Thoracic aorta (tissue), 2 donors: ENCODE measurements at places on chromosomes 5 and 9. TPM values are rescaled to one million over a fixed set of nuclear protein-coding genes. Genes with fewer than 3 reads are reported as not detected.
A peak's percentile ranks its signal among the peaks of the same experiment; 100 is the strongest.

Gene ADAMTS6
- 4.9 TPM for total RNA-seq

Gene XRCC4
- 7.8 TPM for total RNA-seq

Gene F12
- total RNA-seq = not detected

Gene OBP2B
- not detected for total RNA-seq

Gene FAM114A2
- total RNA-seq = 43.6 TPM

Gene INSL4
- not detected for total RNA-seq

Gene IL33
- total RNA-seq = 160 TPM

Gene FSTL4
- total RNA-seq = not detected

Gene CATSPER3
- not detected for total RNA-seq

DNA sequence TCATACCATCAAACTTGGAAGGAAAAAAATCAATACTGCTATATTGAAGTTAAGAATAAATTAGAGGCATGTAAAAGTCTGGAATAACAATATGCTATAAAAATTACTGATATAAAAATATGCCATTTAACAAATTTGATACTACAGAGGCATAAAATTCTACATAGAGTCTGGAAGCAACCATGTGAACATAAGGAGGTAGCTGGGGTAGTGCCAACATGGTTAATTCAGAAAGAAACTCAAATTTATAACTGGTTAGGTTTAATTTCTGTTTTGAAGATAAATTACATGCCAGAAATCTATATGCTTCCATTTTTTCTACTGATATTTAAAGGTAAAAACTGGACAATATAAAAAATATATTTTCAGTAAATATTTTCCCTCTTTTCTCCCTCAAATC lies 103.1 kb upstream of the NR4A3 start:
- no peak for DNase-seq

DNA sequence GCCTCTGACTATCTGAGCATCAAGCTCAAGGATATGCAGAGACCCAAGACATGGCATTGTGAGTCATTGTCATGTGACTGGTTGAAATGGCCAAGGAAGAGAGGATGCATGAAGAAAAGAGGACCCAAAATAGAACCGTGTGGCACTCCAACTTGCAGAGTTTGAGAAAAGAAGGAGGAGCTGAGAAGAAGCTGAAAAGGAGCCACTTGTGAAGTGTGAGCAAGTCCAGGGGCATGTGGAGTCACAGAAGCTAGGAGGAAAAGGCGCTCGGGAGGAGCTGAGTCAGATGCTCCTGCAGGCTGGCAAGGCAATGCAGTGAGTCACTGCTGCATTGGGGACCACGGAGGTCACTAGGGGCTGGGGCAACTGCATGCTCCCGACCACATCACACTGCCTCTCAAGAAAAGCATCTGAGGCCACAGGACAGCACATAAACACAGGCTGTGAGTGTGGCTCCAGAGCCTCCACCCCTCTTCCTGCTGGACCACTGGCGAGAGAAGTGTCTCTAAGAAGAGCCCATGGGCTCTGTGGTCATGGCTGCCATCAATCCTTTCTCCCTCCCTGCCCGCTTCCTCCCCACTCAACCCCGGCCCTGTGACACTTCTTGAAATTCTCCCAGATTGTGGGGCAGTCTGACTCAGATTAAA lies 197.6 kb downstream of the DRD1 start:
- DNase-seq = peak; percentile 49

DNA sequence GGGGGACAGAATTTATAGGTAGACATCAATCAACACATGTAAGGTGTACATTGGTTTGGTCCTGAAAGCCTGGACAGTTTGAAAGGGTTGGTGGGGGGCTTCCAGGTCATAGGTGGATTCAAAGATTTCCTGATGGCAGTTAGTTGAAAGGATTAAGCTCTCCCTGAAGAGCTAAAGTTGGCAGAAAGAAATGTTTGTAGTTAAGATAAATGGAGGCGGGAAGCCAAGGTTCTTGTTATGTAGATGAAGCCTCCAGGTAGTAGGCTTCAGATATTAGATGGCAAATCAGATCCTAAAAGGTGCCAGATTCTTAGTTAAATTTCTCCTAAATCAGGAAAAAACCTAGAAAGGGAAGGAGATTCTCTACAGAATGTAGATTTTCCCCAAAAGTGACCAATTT lies 9.0 kb upstream of the LRRTM2 start:
- DNase-seq = no peak

DNA sequence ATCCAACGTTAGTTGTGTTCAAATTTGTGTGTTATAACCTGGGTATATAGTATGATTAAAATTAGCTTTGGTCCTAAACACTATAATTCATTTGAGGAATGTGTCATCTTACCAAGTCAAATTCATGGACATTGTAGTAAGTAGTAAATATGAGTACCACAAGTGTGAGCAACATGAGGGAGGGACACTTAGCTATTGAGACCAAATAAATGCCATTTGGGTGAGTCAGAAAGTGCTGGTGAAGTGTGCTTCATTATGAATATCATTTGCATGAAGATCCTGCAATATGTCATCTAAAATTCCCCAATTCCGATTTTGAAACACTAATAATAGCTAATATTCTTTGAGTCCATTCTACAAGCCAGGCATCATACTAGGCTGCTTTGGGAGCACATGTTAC lies 336.7 kb upstream of the KIF2A start:
- DNase-seq = no peak

DNA sequence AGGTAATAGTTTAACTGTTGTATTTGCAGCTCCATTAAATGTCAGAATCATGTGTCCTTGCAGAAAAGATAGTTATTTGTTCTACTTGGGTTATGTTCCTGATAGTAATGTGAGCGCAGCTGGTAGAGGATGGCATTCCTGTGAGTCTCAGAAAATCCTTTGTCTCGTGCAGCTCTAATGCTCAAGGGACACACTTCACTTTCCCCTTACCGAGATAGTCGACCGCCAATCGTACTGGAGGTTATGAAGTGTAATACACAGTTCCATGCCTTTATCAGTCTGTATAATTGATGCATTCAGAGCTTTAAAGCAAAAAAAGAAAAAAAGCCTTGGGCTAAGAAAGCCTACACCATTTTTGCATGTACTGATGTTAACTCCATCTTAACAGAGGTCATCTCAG lies 60.2 kb upstream of the SRP19 start:
- no peak for DNase-seq

DNA sequence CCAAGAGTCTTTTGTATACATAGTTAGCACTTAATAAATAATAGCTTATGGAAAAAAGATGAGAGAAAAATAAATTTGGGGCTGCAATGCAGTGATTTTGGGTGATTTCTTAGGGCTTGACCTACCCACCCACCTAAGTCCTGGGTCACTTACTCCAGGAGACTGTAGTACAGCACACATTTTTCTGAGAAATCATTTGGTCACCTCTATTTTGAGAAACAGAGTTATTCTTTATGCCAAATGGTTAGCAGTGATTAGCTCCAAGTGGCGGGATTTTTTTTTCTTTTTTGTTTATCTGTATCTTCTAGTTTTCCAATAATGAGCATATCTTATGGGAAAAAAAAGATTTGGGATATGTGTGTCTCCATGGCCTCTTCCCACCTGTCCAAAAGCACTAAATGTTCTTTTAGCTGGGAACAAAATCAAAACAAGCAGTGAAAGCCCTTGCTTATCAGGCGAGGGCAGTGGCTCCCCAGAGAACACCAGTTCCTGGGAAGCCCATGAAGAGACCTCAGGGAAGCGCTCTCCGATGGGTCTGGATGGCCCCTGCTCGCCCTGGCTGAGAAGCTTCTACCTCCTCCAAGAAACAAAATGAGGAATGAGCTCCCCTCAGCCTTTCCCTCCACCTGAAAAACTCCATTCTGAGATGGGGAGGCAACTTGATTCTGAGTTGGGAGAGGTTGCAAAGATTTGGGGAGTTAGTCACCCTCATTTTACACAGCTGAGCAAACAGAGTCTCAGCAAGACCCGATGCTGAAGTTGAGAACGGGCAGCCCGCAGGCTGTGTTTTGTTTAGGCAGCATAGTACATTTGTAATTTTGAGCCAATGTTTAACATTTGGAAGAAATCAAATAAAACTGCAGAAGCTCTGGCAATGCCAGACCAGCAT lies 69.9 kb downstream of the CYFIP2 start:
- DNase-seq = no peak

DNA sequence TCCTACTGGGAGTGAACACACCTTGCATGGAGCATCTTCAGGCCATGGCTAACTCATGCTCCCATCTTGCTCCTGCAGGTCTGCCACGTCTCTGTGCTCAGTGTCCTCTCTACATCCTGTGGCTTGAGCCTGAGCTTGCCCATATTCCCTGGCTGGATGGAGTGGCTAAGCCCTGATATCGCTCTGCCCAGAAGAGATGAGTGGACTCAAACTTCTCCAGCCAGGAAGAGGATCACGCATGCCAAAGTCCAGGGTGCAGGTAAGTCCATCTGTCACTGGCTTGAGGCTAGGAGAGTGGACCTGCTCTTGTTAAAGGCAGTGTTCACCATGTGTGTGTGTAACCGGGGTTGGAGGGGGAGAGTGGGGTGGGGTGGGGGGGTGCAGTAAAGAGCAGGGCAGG lies 1.6 kb upstream of the RGS3 start:
- no peak for DNase-seq

DNA sequence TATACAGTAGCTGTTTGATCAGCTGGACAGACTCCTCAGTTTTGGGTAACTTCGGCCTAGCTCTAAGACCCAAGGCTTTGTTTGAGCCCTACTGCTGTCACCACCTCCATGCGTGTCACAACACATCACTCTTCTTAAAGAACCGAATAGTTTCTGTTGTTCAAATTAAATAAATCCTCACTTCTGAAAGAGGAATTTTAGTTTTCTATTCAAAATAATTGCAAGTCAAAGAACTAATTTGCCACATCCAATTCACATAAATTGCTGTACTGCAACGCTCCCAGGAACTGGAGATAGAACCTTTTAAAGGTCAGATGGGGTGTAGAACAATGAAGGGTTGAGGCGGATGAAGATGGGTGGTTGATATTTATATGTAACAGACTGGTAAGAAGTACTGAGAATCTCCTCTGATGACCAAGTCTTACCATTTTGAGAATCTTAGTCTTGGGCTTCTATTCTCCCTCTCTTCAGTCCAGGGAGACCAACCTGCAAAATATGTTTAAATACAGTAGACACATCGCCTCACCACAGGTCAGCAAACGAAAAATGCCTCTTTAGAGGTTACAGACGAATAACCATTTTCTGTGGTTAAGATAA lies 1.6 kb downstream of the NREP start:
- DNase-seq = no peak

DNA sequence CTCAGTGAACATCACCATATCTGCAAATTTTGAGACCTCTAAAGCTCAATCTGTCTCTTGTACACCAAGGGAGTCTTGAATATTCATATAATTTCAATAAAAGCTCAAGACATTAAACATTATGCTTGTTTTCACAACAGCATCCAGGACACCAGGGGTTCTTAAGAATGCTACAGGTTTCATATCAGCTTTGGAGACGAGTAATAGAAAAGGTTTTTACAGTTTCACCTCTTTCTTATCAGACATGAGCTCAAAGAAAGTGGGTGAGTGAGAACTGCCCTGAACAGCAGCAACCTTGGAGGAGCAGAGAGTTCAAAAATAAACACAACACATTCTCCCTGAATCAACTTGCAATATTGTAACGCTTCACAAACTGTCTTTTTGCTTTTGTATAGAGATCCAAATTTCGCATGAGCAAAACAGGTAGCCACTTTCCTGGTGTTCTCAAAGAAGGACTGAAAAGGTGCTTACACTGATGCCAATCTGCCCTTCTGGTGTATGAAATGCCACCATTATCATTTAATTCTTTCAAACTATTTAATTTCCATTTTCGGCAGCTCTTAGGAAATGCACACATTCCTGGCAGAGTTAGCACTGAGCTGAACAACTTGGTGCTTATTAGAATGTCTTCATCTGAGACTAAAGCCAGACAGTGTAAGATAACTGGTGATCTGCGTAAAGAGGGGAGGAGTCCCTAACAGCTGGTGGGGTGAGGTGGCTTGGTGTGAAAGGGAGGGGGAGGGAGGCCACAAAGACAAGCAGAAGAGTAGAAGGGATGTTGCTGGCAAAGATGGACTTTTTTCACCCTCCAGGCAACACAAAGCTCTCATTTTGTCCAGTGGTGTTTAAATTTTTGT lies 535.3 kb downstream of the PDE4D start:
- DNase-seq = no peak

DNA sequence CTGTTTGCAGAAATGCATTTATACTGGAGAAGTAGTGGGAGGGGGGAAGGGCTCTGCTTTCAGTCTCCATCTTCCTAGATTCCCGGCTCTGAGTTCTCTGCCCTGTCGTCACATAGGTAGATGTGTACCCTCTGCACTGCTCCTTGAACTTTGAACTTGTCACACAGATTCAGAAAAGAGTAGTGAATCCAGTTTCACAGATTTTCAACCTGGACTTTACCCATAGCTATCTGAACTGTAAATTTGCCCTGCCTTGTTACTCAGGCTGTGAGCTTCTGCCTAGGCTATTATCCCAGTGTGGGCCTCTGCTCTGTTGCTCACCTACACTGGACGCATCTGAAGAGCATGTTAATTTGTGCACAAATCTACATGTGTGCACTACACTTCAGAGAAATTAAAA lies 12.8 kb upstream of the C9orf152 start:
- no peak for DNase-seq

GRCh38 chr5:149728303-149728702 lies 1.8 kb upstream of the PPARGC1B start:
- no peak for DNase-seq

- no peak for DNase-seq
These were observed 1.4 kb upstream of the TRIO start for GRCh38 chr5:14141764-14142163.

DNA sequence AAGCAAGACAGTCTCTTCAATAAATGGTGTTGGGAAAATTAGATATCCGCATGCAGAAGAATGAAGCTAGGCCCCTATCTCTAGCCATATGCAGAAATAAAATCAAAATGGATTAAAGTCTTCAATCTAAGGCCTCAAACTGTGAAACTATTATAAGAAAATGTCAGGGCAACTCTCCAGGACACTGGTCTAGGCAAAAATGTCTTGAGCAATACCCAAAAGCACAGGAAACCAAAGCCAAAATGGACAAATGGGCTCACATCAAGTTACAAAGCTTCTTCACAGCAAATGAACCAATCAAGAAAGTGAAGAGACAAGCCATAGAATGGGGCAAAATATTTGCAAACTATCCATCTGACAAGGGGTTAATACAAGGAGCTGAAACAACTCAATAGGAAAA lies 338.8 kb downstream of the NNT start:
- DNase-seq = no peak

- no peak for DNase-seq
These were observed 208.1 kb downstream of the SNX18 start for GRCh38 chr5:54725391-54726280.

GRCh38 chr5:32639943-32640342 lies 54.6 kb downstream of the SUB1 start:
- DNase-seq = no peak

- DNase-seq = no peak
These were observed 7.8 kb downstream of the ECSCR start for GRCh38 chr5:139454568-139455290.

- no peak for DNase-seq
These were observed 45.7 kb downstream of the SCAMP1 start for GRCh38 chr5:78405829-78406750.

GRCh38 chr5:150488519-150489359 lies 19.2 kb upstream of the NDST1 start:
- DNase-seq = no peak

GRCh38 chr9:98182889-98183599 lies 9.4 kb downstream of the CORO2A start:
- DNase-seq = no peak
